ENCODE measurements at places on chromosomes 11 and 22.

- DNase-seq: no peak
Measured at GRCh38 chr11:48172818-48173609, 43.6 kb upstream of the OR4B1 start.

DNA sequence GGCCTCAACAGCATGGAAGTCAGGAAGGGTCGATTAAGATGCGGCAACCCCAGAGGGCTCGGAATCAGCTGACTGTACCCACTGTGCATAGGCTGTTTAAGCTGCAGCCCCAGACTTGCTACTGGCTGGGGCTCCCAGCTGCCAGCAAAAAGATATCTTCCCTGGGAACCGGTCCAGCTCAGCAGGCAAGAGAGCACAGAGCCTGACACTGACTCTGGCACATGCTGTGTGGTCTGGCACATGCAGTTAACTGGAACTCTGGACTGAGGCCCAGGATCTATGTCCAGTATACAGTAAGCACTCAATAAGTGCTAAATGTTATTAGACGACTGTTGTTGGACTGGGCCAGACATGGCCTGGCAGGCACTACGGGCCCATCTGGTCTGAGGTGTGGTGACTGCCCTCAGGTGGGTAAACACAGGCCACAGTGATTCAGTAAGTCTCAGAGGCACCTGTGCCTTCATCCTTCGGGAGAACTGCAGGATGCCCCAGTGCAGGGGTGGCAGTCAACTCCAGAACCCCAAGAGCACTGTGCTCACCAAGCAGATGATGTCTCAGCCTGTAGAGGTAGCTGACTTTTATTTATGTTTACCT, 87.6 kb downstream of the LARGE1 start:
- DNase-seq: no peak

DNA sequence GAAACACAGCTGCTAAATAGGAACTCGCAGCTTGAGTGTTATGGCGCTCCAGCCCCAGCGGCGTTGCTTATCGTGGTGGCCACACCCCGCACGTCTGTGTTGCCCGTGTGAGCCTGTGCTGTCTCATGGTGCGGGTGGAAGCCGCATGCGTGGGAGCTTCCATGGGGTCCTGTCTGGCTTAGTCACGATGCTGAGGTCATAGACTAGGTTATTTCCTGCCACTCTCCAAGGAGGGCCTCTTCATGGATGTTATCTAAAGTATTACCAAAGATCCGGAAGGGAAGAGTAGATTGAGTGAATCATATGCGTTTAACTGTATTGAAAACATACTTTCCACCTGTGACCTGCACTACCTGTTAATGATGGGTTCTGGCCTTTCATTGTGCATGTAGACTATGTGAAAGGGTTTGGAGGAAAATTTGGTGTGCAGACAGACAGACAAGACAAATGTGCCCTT, 21.7 kb downstream of the CTTN start:
- DNase-seq: no peak

DNA sequence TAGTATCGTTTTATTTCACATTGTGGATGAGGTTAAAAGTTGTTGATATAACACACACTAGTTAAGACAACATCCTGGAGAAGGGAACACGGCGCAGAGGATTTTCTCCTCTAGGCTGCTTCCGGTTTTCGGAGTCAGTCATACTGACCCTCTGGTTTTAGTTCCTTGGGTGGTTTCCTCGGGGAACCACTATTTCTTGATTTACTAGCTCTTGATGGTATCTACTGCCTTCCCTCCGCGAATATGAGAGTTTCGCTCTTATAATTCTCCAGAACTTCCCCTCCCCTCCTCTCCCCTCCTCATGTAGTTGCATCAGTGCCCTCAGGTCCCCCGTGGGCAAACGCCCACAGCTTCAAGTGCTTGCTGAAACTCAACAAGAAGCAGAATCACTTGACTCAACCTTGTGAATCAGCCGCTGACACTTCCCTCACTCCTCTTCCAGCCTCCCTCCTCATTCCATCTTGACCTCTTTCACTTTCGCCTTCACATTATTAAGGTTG, 15.9 kb upstream of the APOBEC3A start:
- DNase-seq: no peak

GRCh38 chr22:30876915-30877553, 91.5 kb downstream of the MORC2 start:
- no peak for DNase-seq

DNA sequence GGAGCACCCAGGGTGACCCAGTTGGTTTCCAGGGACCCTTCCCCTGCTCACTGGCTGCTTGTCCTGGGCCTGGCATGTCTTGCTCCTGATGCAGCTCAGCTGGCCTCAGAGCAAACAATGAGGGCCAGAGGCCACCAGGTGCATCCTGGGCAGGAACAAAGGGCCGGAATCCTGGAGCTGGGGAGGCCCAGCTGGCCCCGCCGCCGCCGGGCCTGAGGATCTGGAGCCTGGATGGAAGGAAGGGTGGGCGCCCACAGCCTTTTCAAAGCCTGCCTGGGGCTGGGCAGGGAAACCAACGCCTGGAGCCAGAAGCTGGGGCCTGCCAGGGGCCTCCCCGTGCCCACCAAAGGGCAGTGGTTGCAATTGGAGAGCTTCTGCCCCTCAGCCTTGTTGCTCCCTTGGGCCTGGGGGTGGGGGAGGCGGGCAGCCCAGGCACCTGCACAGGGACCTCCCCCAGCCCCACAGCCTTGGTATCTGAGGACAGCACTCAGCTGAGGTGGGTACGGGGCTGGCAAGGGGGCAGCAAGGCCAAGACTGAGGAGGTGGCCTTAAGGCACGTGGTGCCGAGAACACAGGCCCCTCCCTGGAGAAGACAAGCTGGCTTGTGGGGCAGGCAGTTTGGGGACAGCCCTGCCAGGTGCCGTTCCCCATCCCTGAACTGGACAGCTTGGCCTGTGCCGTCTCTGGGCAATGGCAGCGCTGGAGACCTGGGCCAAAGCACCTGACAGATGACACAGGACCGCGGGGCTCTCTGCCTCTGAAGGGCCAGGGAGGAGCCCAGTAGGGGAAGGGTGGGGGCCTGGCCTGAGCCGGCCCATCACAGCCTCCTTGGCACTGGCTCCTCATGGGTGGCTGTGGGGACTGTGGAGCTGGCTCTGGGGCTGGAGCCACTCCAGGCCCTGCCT, 7.1 kb upstream of the ADORA2A start:
- DNase-seq: no peak

DNA sequence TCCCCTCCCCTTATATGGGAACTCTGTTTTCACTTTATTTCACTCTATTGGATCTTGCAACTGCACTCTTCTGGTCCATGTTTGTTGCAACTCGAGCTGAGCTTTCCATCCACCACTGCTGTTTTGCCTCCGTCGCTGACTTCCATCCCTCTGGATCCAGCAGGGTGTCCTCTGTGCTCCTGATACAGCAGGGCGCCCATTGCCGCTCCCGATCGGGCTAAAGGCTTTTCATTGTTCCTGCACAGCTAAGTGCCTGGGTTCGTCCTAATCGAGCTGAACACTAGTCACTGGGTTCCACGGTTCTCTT, 11.1 kb upstream of the CCDC117 start:
- no peak for DNase-seq

GRCh38 chr22:49163258-49163959, 664.3 kb downstream of the BRD1 start:
- no peak for DNase-seq

DNA sequence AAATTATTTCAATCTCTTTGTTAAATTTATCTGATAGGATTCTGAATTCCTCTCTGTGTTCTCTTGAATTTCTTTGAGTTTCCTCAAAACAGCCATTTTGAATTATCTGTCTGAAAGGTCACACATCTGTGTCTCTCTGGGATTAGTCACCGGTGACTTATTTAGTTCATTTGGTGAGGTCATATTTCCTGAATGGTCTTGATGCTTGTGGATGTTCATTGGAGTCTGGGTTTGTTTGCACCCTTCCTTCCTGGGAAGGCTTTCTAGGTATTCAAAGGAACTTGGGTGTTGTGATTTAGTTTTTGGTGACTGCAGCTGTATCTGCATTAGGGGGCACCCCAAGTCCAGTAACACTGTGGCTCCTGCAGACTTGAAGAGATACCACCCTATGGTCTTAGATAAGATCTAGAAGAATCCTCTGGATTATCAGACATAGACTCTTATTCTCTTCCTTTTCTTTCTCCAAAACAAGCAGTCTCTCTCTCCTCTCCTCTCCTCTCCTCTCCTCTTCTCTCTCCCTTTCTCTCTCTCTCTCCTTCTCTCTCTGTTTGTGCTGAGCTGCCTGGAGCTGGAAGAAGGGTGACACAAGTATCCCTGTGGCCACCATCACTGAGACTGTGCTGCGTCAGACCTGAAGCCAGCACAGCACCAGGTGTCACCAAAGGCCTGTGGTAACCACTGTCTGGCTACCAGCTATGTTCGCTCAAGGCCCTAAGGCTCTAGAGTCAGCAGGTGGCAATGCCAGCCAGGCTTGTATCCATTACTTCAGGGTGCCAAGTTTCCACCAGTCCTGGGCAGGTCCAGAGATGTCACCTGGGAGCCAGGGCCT, 3.3 kb upstream of the HEPN1 start:
- no peak for DNase-seq

DNA sequence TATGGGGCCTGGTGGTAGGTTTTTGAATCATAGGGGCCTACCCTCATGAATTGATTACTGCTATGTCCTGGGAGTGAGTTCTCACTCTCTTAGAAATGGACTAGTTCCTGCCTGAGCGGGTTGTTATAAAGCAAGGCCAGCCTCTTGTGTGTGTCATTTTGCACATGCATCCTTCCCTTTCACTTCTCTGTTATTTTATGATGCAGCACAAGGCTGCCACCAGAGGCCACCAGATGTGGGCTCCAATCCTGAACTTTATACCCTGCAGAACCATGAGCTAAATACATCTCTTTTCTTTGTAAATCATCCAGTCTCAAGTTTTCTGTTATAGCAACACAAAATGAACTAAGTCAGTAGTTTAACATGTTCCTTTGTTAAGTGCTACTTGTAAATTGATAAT, 251.4 kb downstream of the BLID start:
- no peak for DNase-seq

- no peak for DNase-seq
Measured at GRCh38 chr11:13134066-13134465, 125.0 kb downstream of the RASSF10 start.

- DNase-seq: no peak
Measured at GRCh38 chr11:131593301-131593700, 222.9 kb downstream of the NTM start.
